ENCODE measurements at places on chromosomes 3 and 15.

GRCh38 chr15:52013151-52013791, 5.7 kb upstream of the MAPK6 start:
- ATAC-seq = peak; percentile 74

- no peak for ATAC-seq
Measured at GRCh38 chr15:77225646-77226045, 154.7 kb upstream of the TSPAN3 start.

- no peak for ATAC-seq
Measured at GRCh38 chr3:11410564-11410963, 138.4 kb downstream of the ATG7 start.

DNA sequence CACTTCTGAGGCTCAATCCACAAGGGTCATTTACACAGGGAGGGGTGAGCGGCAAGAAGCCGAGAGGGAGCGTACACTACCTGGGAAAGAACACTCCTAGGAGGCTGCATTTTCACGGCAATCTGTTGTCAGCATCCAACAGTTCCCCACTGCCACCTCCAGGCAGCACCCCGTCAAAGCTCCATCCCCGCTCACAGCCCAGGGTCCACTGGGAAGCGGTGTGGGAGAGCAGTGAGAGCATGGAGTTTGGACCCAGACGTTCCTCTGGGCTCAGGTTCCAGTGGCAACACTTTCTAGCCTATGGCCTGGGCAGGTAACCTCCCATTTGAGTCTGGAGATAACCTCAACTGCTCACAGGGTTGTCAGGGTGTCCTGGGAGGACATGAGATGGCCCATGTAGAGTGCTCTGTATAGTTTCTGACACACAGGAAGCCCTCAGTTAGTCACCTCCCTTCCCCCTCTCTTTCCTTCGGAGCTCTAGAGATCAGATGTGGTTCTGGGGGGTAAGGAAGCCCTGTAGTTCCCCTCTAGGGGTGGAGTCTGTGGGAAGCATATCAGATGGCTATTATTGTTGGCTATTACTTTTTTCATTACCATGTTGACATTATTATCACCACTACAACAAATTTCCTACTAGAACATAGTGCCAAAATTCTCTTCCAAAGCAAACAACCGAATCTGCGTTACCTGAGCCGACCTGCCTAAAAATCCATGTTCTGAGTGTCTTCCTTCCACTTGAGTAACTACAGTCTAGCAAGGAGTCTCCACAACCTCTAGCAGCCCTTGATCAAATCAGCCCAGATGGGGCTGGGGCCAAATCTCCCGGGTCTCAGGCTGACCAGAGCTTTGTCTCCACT, 29.1 kb downstream of the RUVBL1 start:
- ATAC-seq = no peak

DNA sequence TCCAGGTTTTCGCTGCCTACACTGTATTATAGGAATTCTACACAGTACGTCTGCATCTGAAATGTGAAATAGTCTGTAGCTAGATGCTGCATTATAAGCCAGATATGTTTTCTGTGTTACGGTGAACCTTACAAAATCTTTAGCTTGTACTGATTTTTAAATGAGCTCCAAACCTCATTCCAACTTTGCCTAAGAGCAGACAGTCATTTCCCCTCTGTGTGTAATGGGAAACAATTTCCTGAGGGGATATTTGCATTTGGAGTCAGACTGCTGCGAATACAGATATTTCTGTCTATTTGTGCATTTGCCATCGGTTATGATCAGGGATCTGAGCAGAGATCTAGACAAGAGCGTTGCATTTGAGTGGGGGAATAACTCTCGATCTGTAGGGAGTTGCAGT, 37.5 kb downstream of the ARNT2 start:
- ATAC-seq = no peak

GRCh38 chr3:128226795-128227395, 73.6 kb downstream of the EEFSEC start:
- no peak for ATAC-seq

DNA sequence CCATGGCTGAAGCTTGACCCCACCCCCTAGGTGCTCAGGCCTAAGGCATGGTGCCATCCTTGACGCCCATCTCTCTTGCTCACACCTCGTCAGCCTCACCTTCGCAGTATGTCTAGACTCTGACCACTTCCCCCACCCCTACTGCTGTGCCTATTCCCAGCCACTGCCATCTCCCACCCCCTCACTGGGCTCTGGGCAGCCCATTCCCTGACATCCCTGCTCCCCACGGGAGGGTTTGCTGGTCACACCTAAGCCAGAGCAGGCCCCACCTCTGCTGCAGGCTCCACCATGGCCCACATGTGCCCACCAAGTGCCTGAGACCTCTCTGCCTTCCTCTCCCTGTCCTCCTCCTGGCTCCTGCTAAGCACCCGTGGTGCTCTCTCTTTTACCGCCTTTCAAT, 47.7 kb upstream of the PRR23E start:
- ATAC-seq = no peak

GRCh38 chr3:143480344-143480743, 360.8 kb downstream of the CHST2 start:
- ATAC-seq = no peak

DNA sequence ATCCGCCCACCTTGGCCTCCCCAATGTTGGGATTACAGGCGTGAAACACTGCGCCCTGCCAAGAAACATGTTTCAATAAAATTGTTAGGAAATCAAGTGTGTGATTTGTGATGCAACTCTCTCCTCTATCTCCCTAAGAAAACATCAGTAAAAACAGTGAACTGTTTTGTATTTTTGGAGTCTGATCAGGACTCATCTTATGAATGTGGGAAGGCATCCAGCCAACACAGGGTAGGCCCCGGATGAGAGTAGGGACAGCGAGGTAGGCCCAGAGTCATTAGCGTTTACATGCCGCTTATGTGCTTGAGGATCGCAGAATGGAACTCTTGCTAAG, 884 bp upstream of the GLYCTK start:
- ATAC-seq = no peak

DNA sequence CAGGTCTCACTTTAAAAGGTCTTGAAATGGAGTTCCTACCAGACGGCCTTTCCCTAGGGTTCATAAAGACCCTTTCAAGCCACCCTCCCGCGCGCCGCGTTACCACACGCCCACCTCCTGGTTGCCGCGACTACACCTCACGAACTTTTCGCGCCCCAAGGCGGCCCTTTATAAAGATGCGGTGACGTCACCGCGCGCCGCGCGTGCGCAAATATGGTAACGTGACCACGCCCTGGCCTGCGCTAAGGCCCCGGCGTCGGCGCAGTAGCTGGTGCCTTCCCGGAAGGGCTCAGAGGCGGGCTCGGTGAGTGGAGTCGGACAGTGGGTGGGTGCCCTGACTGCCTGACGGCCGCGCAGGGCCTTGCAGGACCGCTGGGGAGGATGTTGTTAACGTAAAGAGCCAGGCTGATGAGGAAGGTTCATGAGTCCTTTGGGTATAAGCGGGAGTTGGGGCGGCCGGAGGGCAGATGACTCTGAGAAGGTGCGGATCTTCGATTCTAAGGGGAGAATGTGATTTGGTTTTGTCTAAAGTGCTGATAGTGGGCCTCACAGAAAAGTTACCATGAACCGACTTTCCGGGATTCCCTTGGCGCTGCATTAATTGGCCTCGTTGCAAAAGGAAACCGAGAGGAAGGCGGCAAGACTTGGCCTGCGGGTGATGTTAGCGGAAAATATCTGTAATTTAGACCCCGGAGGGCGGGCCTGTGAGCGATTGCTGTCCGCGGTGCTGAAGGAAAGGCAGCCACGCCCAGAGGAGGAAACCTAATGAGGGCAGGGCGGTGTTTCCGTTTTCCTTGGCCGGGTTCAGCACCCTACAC, 54.4 kb downstream of the FEZF2 start:
- peak; percentile 93 for ATAC-seq

- ATAC-seq = no peak
Measured at GRCh38 chr15:41024131-41024530, 70.9 kb downstream of the CHAC1 start.

GRCh38 chr3:127483902-127484591, 106.5 kb downstream of the TPRA1 start:
- peak; percentile 80 for ATAC-seq

DNA sequence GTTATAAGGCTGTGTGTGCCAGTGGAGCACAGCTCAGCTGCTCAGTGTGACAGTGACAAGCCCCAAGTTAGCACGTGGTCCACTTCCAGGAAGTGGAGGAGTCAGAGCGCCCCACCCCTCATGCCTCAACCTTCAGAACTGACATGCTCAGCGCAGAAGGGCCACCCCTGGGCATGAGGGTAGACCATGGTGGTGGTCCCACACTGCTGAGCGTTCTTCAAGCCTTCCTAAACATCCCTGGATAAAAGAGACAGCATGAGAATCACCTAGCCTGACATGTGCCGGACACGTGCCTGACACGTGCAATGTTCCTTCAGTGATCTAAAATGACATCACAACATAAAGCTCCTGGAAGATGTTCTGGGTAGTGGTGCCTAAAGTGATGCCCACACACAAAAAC, 16.8 kb downstream of the ATP10A start:
- no peak for ATAC-seq

- no peak for ATAC-seq
Measured at GRCh38 chr3:64650096-64650622, 37.6 kb downstream of the ADAMTS9 start.

- no peak for ATAC-seq
Measured at GRCh38 chr3:14482271-14482721, 57.8 kb downstream of the GRIP2 start.

All from stimulated activated memory B cell treated with anti-CD40 and anti-IgM and Interleukin-4, amounts not matched to agents 10 μg/mL and 1 μg/mL and 100 μg/mL, for 72 hours (primary cell).